A549 (cell line): ENCODE measurements at places on chromosomes 4 and X.
A peak's percentile ranks its signal among the peaks of the same experiment; 100 is the strongest.

GRCh38 chr4:104501290-104501689 lies 6.6 kb upstream of the CXXC4 start:
- no peak for DNase-seq

GRCh38 chrX:81259020-81259713 lies 57.3 kb downstream of the SH3BGRL start:
- no peak for DNase-seq

DNA sequence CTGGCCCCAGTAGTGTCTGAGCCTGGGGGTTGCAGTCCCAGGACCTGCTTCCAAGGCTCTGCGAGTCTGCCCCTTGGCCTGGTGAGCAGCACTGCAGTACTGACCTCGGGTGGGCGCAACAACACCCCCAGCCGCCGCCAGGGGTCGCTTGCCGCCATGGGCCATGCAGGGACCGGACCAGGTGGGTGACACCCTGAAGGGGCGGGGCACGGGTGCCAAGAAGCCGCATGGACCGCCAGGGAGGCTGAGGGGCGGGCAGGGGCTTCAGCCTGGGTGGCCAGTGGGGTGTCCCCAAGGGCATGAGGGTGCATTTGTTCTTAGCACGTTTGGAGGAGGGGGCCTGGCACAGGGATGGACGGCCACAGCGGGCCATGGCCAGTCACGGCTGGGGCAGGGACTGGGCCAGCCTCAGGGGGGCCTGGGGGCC lies 25.0 kb downstream of the TACC3 start:
- DNase-seq, result peak; percentile 77

DNA sequence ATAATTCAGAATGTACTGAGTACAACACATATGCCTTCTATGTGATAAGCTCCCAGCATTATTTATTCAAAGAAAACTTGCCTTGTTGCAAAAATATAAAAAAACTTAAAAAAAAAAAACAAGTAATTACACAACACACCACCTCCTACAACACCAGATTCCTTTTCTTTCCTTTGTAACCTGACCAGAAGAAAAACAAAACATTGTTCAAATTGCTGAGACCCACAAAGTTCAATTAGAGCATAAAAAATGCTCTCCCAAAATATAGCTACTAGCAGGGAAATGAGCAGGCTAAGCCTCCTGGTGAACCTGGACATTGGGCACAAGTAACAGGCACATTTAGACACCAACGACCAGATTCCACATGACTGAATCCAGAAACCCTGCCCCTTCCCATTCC lies 38.3 kb downstream of the MECP2 start:
- DNase-seq, result no peak

DNA sequence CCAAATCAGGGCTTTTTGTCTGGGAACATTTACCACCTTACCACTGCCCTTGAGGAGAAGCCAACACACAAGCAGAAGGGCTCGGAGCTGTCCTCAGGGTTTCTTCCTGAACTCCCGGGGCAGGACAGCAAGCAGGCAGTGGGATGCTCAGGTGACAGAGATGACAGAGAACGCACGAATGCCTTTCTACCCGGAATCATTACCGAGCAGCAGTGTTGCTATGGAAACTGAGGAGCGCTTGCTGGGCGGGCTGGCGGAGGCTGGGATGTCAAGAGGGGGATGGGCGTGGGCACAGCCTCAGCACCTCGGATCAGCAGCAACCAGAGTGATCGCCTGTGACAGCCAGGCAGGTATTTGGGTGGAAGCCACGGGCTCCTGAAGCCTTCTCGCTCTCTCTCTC lies 17.8 kb downstream of the SSR4 start:
- DNase-seq, result no peak

DNA sequence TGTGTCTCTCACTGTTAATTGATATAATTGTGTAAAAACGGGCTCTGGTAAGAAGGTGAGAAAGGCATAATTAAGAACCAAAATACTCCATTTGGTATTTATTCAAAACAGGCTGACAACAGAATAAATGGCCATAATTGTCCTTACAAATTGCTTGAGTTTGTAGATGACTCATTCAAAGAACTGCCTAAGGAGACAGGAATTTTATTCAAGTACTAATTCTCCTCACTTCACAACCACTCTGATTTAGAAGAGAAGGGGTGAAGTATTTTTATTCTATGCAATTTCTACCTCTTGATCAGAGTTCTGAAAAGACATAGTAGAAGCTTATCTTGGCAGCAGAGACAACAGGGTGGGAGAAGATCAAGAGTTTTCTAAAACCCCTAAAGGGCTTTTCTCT lies 43.1 kb downstream of the ATP11C start:
- no peak for DNase-seq

DNA sequence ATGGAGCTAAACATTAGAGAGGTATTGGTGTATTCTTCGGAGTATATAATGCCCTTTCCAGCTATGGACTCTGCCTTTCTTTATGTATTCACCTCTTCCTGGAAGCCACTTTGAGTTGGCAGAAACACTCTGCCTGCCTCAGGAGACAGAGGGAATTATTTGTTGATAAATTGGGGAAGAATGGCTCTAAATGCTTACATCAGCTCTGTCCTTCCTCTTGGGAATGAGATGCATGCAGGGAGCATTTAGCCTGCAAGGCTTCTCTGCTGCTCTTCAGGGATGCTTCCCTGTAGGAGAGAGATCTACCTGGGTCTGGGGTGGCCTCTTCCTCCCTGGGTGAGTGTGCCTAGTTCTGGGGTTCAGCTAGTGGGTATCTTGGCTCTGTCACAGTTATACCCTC lies 6.9 kb upstream of the HS3ST1 start:
- DNase-seq, result no peak

- no peak for DNase-seq
Measured at GRCh38 chr4:187965726-187966125, 29.8 kb upstream of the ZFP42 start.

DNA sequence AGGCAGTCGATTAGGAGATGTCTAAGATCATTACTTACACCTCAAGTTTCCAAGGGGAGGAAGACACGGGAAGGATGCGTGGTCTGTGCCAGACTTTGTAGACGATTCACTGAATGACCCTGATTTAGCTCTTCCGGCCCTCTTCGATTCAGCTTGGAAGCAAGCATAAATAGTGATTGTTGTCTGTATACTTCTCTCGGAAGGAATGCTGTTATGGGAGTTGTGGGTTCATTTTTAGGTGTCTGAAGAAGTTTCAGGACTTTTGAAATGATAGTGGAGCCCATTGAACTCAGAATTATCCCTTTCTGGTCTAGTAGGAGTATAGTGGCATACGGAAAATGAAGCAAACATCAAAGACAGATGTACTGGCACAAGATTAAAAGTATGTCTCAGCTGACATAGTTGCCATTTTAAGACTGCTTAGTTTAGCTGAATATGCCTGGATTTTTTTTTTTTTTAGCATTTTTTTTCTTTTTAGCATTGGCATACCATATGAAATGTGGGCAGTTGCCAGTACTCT lies 1.0 kb upstream of the ANKRD17 start:
- DNase-seq, result no peak

DNA sequence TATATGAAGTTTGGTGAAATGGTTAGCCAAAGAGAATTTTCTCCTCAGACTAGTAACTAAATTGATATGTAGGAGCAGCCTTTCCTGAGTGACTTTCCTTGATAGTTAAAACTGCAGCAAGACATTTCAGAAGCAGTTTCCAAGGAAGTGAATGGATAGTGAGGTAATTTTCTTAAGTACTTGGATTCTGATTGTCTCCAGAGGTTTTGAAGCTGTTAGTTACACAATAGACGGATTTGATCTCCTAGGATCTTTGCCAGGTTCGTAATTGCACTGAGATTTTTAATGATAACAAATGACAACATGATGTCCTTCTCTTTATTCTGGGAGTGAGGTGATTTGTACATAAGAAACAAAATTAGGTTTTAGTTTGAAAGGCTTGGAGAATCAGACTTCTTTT lies 29.2 kb downstream of the PRRG1 start:
- no peak for DNase-seq

GRCh38 chr4:95606739-95607138 lies 58.0 kb upstream of the UNC5C start:
- no peak for DNase-seq

GRCh38 chr4:189765736-189766135 lies 174.9 kb upstream of the FRG1 start:
- DNase-seq, result no peak

GRCh38 chr4:143185253-143186107 lies 763 bp downstream of the USP38 start:
- DNase-seq, result peak; percentile 23

GRCh38 chr4:180219080-180219479 lies 2024.1 kb upstream of the TENM3 start:
- DNase-seq, result no peak

DNA sequence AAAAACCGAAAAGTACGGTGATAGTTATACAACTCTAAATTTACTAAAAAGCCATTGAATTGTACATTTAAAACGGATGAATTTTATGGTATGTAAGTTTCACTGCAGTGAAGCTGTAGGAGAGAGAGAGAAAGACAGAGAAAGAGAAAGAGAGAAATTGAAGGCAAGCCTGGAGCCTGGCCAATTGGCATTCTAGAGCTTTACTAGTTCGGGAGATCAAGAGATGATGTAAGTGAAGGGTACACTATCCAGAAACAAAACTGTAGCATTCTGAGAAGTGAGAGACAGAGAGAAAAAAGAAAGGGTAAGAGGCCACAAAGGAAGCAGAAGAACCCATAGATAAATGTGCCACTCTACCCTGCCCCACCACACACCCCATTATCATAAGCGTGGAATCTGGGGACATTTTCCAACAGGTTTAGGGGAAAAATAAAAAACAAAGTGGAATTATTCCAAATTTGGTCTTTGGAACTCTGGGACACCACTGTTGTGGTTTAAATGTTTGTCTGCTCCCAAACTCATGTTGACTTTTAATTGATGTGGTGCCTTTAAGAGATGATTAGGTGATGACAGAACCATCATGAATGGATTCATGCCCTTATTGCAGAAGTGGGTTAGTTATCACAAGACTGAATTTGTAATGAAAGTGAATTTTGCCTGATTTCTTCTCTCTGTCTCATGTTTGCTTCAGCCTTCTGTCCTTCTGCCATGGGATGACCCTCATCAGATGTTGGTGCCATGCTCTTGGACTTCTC lies 123.0 kb upstream of the PLS3 start:
- no peak for DNase-seq

DNA sequence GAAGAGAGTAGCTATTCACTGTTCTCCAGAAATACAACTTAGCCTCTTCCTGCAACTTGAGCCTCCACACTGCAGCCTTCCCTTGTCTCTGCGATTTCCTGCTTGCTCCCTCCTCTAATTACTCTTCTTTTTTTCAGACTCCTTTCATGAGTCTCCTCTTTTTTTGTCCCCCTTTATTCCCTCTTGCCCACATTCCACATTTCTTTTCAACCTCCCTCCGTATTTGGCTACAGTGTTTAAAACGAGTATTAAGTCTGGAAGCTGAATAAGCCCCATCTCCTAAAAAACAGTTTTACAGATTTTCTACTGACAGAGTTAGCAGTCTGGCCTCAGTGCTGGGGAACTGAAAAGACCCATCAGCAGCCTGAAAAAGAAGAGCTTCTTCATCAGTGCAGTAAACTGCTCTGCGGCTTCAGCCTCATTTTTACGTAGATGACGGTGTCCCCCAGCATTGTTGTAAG lies 141.5 kb downstream of the TENM3 start:
- DNase-seq, result no peak

GRCh38 chr4:19803406-19803805 lies 448.3 kb upstream of the SLIT2 start:
- DNase-seq, result no peak

DNA sequence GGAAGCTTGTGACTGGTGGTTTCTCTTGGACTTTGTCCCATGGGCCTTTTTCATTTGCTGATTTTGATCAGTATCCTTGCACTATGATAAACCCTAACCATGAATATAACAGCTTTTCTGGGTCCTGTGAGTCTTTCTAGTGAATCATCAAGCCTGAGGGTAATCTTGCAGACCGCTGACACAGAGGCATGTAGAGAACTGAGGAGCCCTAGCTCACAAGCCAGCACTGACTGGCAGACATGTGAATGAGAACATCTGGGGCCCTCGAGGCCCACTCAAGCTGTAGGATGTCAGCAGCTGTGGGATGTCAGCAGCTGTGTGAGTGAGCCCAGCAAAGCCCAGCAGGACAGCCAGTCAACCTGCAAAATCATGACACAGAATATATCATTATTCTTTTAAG lies 36.7 kb downstream of the HMGB3 start:
- no peak for DNase-seq

- no peak for DNase-seq
Measured at GRCh38 chr4:139782926-139783522, 117.4 kb downstream of the MGST2 start.
